ENCODE measurements at places on chromosomes 1 and 21. TPM values are rescaled to one million over a fixed set of nuclear protein-coding genes. Genes with fewer than 3 reads are reported as not detected.

Gene LCE1D
- total RNA-seq: not detected

Gene DAP3
- total RNA-seq: 123 TPM

Gene ILDR2
- total RNA-seq: 15.8 TPM

Gene SLC35F3
- total RNA-seq: 0.24 TPM

Gene LGR6
- total RNA-seq: 0.69 TPM

Gene KCNJ9
- total RNA-seq: not detected

Gene LBR
- total RNA-seq: 163 TPM

Gene SEMA6C
- total RNA-seq: 1.9 TPM

Gene GALE
- total RNA-seq: 26.8 TPM

Gene RGS5
- 5.3 TPM for total RNA-seq

Gene NFASC
- 0.38 TPM for total RNA-seq

Gene SV2A
- 14.8 TPM for total RNA-seq

Gene SEMA4A
- 80.3 TPM for total RNA-seq

Gene ADCY10
- 0.12 TPM for total RNA-seq

Gene TRNP1
- 0.96 TPM for total RNA-seq

Gene GBP6
- 3.3 TPM for total RNA-seq

Gene MAD2L2
- 78.7 TPM for total RNA-seq

Gene UQCRH
- 303 TPM for total RNA-seq

Gene MIXL1
- total RNA-seq: not detected

Gene TARDBP
- 156 TPM for total RNA-seq

Gene CDCP2
- not detected for total RNA-seq

Gene WNT3A
- total RNA-seq: not detected

Gene NHLH1
- total RNA-seq: 0.60 TPM

Gene ADAMTSL4
- total RNA-seq: 2.6 TPM

Gene ST6GALNAC5
- total RNA-seq: not detected

Gene CDA
- not detected for total RNA-seq

Gene LRRN2
- total RNA-seq: not detected

Gene ACTA1
- total RNA-seq: not detected

Gene HRNR
- total RNA-seq: not detected

Gene LENEP
- 0.65 TPM for total RNA-seq

Gene APCS
- total RNA-seq: not detected

Gene WNT9A
- not detected for total RNA-seq

Gene DDAH1
- 0.38 TPM for total RNA-seq

Gene TYW3
- total RNA-seq: 19.4 TPM

Gene POLR3C
- total RNA-seq: 57.3 TPM
